Fibroblast of skin of right biceps (primary cell): ENCODE measurements at places on chromosomes 6 and 20.

- DNase-seq: peak; percentile 90
Observed at GRCh38 chr6:47152666-47153403, 110.7 kb upstream of the ADGRF1 start.

GRCh38 chr6:150992262-150992661, 126.8 kb downstream of the MTHFD1L start:
- DNase-seq: no peak

DNA sequence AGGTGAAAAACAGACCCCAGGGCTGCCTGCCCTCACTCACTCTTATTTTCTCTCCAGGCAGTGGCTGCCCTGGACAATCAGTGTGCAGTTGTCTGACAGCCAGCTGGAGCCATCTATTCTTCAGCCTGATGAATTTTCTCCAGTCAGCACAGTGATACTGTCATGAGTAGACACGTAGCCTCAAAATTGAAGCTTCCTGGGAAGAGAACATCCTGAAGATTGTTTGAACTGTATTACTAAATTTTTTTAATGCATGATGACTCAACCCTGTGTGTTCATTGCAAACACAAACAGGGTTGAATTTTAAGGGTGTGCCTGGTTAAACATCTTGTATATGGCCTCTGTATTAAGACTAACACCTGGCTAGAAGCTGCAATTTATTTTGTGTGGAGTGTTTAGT, 49.8 kb upstream of the STXBP5 start:
- DNase-seq: peak; percentile 64

DNA sequence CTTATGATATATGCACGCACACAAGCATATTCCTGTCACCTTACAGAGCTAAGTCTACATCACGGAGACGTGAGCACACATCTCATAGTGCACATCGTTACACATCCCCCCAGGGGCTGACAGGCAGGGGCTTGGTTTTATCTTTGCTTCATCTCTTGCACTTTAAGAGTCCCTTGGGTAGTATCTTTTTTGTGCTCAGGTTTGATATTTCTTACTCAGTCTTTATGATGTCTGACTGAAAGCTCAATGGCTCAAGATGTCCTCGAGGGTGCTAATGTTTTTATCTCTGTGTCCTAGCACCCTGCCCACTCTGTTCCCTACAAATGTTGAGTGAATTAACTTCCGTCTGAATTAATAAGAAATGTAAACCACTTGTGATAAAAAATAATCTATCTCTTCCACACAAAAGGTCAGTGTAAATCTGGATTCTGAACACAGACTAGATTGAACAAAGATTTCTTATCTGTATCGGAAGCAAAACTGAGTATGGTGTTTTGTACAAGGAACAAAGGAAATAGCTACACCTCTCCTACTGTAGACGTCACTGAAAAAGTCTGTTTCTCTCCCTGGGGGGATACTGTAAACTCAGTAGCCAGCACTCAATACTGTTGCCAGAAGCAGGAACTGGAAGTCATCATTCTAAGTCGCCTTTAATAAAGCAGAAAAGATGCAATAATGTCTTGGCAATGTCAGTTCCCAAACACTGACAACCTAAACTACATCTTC, 195.1 kb downstream of the PRKN start:
- no peak for DNase-seq

DNA sequence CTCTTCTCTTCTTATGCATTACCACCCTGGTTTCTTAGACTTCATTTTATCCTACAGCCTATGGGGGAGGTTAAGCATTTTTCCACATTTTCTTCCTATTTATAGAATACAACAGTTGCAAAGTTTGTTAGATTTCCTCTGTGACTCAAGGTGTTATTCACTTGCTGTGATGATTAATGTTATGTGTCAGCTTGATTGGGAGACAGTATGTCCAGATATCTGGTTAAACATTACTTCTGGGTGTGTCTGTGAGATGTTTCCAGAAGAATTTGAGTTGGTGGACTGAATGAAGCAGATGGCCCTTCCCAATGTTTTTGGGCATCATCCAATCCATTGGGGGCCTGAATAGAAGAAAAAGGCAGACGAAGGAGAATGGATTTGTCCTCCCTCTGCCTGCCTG, 131.3 kb downstream of the C6orf118 start:
- DNase-seq: peak; percentile 74

- peak; percentile 31 for DNase-seq
Observed at GRCh38 chr6:129638686-129639085, 71.3 kb downstream of the ARHGAP18 start.

- DNase-seq: peak; percentile 8
Observed at GRCh38 chr6:129646642-129647041, 63.3 kb downstream of the ARHGAP18 start.

- peak; percentile 83 for DNase-seq
Observed at GRCh38 chr6:12064131-12064530, 52.0 kb downstream of the HIVEP1 start.

DNA sequence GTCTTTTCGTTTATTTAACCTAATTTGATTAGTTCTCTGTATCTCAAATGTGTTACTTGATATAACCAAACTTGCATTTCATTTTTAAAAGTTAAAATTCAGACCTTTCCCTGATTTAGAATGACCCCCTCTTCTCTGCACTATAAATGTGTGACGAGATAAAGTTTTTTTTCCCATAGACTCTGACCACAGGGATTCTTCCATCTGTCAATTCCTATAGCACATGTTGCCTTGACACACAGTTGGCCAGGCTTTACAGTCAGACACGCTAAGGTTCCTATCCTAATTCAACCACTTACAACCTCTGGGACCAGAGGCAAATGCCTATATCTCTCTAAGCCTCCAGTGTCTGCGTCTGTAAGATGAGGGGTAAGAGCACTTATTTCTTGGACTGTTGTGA, 40.6 kb downstream of the KCNS1 start:
- DNase-seq: no peak

DNA sequence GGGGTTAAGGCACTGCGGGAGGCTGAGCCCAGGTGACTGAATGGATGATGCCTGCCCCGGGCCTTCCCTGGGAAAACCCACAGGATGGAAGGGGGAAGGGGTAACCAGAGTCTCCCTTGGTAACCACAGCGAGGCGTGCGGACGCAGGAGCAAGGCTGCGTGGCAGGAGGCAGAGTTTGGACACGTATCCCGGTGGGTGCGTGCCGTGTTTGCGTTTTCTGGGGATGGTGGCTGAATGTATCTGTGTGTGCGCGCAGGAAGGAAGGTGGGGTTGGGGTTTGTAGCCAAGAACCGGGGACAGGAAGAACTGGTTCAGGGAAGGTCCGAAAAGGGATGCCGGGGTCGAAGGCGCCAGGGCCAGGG, 1.8 kb downstream of the MDGA1 start:
- peak; percentile 43 for DNase-seq

- no peak for DNase-seq
Observed at GRCh38 chr20:7248281-7249201, 481.1 kb downstream of the BMP2 start.

DNA sequence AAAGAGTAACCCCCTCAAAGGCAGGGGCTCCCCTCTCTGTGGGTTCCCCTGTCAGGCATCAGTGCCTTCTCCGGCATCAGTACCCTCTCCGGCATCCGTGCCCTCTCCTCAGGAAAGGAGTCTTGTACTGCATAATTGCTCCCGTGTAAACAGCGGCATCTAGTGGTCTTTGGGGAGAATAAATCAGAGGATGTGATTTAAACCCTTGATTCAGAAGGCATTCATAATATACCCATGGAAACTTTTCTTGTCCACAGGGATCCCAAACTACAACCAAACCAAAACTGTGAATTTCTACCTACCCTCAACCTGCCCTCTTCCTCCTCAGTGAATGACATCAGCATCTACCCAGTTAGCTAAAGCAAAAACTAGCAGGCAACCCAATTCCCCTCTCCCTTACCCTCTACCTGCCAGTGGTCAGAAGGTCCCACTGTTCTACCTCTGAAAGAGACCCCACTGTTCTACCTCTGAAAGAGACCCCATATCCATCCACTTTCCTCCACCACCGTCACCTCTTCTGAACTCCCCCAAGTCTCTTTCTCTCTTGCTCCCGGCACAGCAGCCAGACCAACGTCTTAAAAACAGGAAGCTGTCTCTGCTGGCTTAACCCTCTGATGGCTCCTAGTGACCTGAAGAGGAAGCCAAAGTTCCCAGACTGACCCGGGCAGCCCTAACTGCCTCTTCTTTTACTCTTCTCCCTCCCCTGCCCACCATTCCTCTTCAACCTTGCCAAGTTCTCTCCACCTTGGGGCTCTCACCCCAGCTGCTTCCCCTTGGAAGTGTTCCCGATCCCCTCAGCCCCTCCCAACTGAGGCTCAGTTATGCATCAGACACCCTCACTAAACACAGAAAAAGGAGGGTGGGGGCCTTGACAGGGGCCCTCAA, 27.2 kb downstream of the UBE2V1 start:
- DNase-seq: peak; percentile 69

DNA sequence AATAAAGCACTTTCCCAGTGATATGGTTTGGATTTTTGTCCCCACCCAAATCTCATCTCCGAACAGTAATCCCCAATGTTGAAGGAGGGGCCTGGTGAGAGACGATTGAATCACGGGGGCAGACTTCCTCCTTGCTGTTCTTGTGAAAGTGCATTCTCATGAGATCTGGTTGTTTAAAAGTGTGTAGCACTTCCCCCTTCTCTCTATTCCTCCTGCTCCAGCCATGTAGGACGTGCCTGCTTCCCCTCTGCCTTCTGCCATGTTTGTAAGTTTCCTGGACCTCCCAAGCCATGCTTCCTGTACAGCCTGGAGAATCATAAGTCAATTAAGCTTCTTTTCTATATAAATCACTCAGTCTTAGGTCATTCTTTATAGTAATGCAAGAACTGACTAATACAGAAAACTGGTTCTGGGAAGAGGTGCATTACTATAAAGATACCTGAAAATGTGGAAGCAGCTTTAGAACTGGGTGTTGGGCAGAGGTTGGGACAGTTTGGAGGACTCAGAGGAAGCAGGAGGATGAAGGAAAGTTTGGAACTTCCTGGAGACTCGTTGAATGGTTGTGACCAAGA, 7.4 kb downstream of the EPM2A start:
- DNase-seq: no peak

GRCh38 chr6:43089874-43090558, 13.9 kb downstream of the PTK7 start:
- DNase-seq: peak; percentile 50

- no peak for DNase-seq
Observed at GRCh38 chr20:63296531-63297299, 3.7 kb downstream of the COL20A1 start.

DNA sequence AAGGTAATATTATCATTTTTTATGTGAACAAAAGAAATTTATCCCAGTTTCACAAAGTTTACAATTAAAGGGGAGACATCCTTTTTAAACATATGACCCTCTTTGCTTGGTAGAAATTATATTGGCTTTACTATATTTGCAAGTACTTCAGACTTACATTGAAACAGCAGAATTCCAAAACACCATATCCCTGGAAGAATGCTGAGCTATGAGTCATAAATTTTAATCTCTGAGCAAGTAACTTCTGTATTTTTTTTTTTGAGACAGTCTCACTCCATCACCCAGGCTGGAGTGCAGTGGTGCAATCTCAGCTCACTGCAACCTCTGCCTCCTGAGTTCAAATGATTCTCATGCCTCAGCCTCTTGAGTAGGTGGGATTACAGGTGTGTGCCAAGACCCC, 240.4 kb downstream of the TBC1D32 start:
- DNase-seq: peak; percentile 60

DNA sequence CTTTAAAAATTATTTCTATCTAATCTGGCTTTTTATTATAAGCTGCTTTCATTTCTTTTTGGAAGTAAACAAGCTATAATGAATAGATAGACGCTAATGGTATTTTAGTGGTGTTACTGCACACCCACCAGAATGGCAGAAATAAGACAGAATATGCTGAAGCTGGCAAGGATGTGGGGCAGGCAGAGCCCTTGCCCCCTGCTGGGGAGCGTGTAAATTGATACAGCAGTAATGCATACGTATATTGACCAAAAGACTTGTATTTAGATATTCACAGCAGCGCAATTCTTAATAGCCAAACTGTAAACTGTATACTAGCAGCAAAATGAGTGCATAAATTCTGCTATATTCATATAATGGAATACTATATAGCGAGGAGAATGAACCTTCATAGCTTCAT, 35.3 kb downstream of the TMEM181 start:
- peak; percentile 7 for DNase-seq

GRCh38 chr6:147522597-147522996, 14.1 kb downstream of the SAMD5 start:
- no peak for DNase-seq

DNA sequence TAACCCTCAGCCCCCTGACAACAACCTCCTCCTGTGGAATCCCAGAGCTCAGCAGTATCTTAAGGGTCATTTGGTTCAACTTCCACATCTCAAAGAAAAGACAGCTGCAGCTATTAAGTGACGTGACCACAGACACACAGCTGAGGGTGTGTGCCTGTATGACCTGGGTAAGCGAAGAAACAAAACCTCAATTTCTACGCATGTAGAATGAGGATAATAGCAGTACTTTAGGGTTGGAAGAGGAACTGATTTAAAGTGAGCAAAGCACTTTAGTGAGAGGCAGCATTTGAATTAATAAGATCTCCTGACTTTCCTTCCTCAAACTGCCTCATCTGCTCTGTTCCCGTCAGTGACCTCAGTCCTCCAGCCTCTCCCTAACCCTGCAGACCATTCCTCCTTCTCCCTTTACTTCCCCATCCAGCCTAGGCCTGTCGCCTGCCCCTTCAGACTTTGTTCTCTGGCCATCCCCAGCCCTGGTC, 6.8 kb upstream of the ARMC2 start:
- no peak for DNase-seq

DNA sequence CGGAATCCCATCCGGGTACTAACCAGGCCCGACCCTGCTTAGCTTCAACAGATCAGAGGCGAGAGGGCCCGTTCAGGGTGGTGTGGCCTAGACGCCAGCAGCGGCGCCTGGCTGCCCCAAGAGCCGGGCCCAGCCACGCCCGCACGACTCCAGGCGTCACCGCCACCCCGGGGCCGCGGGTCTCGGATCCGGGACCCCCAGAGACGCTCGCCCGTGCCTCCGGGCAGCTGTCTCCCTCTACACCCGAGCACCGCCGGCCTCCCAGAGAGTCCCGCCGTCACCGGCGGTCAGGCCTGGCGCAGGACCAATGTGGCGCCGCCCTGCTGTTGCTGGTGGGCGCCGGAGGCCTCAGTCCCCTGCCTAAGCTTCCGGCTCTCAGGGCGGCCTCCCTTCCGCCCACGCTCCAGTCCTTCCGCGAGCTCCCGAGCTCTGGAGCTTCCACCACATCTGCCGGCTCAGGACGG, 441.2 kb upstream of the DEFB115 start:
- DNase-seq: no peak

DNA sequence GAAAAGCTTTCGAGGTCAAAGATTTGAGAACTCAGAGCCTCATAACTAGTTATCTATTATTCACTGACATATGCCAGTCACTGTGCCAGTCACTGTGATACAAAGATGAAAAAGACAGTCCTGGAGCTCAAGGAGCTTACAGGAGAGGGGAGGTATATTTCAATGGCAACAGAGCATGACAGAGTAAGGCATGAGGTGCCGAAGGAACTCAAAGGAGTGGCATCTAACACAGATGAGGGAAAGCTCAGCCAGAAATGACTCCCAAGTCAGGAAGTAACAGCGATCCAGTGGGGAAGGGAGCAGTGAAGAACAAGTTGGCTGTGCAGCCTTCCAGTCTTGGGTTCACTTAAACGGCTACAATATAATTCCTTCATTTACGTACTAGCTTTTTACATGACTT, 46.6 kb downstream of the DTNBP1 start:
- no peak for DNase-seq

GRCh38 chr20:34964486-34964885, 8.8 kb downstream of the MYH7B start:
- DNase-seq: no peak
